ENCODE measurements at places on chromosomes 1 and 21.

GRCh38 chr1:37795340-37796125 lies 1.9 kb downstream of the MANEAL start:
- DNase-seq, result no peak

GRCh38 chr1:46517932-46518498 lies 28.4 kb downstream of the DMBX1 start:
- no peak for DNase-seq

DNA sequence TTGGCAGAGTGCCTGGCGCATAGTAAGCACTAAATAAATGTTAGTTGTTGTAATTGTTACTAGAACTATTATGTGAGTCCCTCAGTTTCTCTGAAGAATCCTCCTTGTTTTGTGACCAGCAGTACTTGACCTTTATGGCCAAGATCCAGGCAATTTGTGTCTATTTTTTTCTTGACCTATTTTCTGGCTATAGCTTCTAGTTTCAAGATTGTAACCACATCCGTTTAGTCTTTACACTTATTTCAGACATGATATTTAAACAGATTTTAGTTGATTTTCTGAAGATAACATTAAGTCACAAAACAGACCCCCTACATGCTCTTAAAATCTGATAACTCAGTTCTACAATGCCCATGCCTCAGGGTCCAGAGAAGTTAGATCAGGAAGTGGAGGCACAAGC lies 50.3 kb downstream of the CDC7 start:
- peak; percentile 66 for DNase-seq

DNA sequence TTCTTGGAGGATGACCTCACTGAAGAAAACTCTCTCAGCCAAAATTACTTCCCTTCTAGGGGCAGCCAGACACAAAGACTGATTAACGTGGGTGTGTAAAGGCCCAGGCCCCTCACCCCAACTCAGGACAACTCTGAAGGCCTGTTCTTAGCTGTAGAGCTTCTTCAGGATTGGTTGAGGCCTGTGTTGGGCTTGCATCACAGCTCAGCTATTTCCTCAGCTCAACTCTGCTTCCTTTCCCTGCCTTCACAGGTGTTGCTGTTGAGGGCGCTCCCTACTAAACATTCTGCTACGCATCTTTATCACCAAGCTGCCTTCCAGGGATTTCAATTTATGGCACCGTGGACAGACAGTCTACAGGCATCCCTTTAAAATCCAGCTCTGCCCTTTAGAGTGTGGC lies 36.8 kb downstream of the MAB21L3 start:
- no peak for DNase-seq

DNA sequence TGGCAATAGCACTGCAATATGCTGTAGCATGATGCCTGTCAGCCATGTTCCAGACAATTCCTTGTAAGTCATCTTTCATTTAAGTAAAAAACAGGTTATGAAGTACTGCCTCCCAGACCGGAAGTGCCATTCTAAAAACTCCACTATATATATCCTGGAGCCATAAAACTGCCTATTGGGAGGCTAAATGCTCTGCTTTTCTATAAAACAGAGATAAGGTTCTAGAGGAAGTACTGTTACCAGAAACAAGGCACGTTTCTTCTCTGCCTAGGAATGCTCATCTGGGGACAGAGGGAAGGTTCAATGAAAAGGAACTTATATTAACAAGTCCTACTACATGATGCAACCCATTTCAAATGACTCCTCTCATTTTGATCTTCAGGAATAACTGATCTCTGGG lies 66.8 kb downstream of the GPR137B start:
- DNase-seq, result no peak

DNA sequence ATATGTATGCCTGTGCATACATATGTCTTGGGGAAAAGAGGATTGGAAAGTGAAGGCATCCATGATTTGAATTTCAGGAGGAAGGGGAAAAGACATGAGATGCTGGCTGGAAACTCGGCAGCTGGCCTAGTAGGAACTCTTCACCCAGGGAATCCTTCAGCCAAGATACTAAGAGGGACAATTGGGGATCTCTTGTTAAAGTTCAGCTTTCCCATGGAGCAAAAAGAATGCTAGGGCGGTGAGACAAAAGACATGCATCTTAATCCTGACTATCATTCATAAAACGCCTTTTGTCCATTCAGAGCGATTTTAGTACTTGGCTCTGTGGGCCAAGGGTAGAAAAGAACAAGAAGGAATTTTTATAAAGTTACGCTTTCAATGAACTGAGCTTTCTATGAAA lies 20.5 kb downstream of the PDPN start:
- DNase-seq, result no peak

DNA sequence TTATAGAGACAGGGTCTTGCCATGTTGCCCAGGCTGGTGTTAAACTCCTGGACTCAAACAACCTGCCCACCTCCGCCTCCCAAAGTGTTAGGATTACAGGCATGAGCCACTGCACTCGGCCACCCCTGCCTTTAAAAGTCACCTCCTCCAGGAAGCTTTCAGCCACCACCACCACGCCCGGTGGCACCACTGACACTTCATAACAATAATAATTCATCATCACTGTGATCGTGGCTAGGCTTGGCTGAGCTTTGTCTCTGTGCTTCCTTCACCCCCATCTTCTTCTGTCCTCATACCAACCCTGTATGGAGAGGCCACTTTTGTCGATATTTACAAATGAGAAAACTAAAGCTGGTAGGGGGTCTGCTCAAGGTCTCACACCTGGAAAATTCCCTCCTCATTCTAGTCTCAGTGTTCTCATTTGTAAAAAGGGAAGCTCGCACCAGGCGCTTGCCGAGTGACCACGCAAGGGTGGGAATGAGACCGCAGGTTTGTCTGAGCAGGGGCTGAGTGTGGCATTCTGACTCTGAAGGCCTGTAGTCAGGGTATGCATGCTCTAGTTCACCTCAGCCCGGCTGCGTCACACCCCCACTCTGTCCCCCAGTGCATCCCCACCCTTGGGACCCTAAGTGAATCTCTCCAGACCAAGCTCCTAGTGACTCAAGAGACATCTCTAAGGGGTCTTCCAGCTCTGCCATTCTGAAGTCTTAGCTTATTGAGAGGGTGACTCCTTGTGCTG lies 12.9 kb upstream of the EPHA2 start:
- DNase-seq, result no peak

DNA sequence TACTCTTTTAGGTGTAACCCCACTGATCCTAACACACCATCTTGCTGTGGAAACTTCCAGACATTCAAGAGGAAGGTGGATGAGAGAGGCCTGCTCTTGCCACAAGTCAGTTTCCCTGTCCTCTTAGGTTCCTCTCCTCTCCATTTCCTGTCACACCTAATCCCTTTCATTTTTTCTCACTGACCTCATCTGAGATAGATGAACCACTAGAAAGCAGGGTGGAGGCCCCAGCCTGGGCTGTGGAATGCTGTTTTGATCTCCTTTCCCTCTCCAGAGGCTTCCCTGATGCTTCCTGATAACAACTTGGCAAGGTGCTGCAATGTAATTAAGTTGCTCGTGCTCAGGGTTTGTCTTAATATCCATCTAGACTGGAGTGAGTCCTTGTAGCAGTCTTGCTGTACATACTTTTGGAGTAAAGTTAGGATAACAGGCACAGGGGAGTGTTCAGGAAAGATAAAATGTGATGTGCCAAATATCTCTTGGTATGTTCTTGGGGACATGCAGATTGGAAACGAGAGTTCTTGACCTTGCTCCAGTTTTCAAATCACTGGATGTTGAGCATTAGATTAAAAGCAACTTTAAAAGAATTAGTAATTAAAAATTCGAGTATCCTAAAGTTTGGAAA lies 11.2 kb downstream of the LRRC42 start:
- no peak for DNase-seq

GRCh38 chr1:83516369-83516768 lies 482.6 kb downstream of the TTLL7 start:
- no peak for DNase-seq

- no peak for DNase-seq
These were observed 28.5 kb downstream of the ECE1 start for GRCh38 chr1:21261551-21262292.

GRCh38 chr1:36160388-36160948 lies 4.5 kb downstream of the MAP7D1 start:
- no peak for DNase-seq

- DNase-seq, result no peak
These were observed 246.2 kb upstream of the ADGRL2 start for GRCh38 chr1:81554534-81554933.

DNA sequence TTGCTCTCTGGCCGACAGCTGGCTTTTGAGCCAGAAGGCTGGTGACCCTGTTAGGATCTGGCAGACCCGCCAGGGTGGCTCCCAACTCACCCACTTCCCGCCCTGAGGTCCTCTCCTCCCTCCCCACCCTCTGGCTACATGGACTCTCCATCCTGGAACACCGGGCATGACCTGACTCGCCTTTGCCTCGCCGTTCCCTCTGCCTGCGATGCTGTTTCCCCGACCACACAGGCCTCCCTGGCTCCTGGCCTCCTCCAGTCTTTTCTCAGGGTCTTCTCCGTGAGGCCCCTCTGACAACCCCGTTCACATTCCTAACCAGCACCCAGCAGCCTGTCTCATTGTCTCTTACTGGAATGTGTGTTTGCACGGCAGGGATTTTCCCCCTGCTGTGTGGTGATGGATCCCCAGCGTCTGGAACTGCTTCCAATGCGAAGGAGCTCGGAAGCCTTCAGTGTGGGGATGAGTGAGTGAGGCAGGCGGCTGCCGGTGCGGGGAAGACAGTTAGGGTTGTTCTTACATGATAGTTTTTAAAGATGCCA lies 46.0 kb upstream of the POFUT2 start:
- DNase-seq, result no peak

DNA sequence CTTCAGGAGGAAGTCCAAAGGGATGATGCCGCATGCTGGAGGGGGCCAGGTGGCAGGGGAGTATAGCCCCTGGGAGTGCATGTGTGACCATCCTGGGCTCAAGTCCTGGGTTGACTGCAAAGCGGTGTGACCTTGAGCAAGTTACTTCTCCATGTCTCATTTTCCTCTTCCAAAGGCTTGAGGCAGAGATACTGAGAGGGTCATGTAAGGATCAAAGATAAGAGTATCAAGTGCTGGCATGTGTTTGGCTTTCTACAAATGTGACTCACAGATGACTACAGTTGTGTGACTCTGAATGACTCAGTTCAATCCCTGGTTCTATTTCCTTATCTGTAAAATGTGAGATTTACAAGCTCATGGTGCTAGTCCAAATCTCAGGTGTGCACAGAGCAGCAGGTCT lies 26.1 kb downstream of the PROK1 start:
- no peak for DNase-seq

- no peak for DNase-seq
These were observed 25.0 kb downstream of the WNT4 start for GRCh38 chr1:22117851-22118250.

DNA sequence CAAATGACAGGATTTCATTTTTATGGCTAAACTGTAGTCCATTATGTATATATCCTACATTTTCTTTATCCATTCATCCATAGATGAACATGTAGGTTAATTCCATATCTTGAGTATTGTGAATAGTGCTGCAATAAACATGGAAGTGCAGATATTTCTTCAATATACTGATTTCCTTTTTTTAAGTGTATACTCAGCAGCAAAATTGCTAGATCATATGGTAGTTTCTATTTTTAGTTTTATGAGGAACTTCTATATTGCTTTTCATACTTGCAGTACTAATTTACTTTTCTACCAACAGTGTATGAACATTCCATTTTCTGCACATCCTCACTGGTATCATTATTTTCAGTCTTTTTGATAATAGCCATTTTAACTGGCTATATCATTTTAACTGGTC lies 30.1 kb downstream of the OR10J5 start:
- DNase-seq, result no peak

GRCh38 chr1:38826262-38826661 lies 33.3 kb downstream of the RRAGC start:
- no peak for DNase-seq

DNA sequence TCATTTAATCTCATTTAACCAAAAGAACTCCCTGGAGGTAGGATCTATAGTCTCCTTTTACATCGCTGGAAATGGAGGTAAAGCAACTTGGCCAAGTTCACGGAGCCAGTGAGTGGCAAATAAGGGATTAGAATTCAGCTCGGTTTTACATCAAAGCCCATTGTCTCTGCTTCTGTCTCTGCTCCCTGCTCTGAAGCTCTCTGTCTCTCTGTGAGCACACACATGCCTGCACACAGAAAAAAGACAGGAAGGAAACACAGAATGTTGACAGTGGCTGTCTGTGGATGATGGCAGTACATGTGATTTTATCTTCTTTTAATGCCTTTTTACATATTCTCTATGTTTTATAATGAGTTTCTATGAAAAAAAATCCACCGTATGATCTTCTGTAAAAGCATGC lies 8.9 kb upstream of the DHRS3 start:
- DNase-seq, result no peak

DNA sequence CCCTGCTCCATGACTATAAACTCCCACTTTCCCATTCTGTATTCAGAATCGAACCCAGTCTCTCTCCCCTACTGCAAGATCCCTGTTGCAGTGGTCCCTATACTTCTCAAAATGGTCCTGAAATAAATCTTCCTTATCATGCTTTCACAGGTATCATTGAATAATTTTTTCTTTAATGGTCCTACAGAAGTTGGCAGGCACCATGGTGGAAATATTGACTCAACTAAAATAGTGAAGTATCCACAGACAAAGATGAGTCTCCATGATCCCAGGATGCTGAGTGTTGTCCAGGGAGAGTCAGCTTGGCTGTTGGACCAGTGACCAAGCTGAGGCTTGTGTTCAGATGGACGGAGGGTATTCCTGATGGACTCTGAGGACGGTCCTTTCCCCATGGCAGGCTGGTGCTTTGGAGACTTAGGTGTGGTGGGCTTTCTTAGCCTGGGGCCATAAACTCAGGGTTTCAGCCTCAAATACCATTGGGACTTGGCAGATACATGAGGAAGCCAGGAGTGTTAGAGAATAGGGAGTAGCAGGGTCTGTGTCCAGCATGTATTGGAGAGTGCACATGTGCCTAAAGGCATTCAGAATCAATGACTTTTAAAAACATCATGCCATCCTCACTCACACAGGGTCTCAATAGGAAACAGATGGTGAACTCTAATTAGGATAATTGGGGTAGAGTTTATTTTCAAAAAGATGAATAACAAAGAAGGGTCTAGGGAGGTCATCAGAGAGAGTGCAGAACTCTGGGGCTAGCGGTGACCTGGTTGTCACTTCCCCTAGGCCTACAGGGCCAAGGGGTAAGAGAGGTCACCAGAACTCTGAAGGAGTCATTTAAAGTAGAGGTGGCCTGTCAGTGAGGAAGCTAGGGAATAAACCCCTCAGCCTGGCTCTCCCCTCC lies 19.8 kb downstream of the TINAGL1 start:
- DNase-seq, result no peak

DNA sequence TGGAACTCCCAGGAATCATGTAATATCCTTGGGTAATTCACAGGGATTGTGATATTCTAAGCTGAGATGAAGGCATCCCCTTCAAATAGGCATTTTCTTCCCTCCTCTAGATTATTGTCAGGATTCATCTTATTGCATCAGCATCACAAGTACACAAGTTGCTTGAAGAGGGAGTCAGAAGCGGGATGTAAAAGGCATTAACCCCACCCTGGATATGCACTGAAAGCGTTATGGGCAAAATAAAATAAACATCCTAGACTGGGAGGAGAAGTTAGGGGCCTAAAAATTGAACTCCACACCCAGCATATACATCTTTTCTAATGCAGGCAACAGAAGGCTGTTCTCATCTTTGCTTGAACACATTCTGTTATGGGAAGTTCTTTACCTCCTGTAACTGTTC lies 381.2 kb downstream of the SETD4 start:
- no peak for DNase-seq

- no peak for DNase-seq
These were observed 96.8 kb downstream of the NRIP1 start for GRCh38 chr21:14968029-14968428.

Data from T-helper 1 cell (primary cell).